CD4-positive, alpha-beta T cell treated with Interleukin-10 for 1 hour (primary cell): ENCODE measurements at places on chromosomes 4 and X.

DNA sequence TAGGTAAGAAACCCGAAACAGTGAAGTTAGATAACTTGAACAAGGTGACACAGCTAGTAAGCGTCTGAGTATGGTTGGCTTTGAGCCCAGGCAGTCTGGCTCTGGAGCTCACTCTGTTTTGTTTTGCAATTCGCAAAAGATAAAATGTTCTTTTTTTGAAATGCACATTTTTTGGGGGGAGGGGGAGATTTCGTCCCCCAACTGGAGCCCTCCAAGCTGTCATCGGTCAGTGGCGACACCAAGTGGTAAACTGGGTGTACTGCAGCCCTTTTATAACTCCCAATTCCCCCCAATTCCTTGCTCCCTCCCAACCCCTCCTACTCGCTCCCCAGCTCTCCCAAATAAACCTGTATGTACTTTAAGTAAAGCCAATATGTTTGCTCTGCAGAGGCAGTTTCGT lies 2.8 kb upstream of the CLCN5 start:
- peak; percentile 31 for DNase-seq

DNA sequence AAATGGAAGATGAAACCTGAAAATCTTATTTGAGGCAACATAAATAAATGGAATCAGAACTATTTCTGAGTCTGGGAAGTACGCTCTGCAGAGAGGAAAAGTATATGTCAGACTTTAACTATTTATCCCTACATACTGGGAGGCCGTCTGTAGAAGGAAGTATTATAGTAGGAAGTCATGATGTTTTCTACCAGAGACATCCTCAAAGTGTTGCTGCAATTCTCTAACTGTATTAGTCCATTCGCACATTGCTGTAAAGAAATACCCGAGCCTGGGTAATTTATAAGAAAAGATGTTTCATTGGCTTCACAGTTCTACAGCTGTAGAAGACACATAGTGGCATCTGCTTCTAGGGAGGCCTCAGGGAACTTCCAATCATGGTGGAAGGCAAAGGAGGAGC lies 88.7 kb upstream of the TBL1X start:
- DNase-seq, result no peak

- no peak for DNase-seq
Measured at GRCh38 chr4:92760433-92760832, 456.7 kb downstream of the GRID2 start.

DNA sequence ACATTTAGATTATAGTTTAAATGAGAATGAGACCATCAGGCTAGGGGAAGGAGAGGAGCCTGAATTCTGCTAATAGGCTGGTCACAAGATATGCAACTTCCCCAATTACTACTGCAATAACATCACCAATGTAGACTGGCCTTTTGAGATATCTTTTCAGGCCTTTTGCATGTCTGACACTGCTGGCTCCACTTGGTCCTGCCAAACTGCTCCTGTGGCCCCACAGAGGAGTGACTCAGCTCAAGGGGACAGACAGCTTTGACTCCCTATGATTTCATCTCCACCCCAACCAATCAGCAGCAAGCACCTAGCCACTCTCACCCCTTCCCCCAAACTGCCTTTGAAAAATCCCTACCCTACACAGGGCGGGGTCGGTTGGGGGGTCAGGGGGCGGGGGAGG lies 22.8 kb downstream of the GPRIN3 start:
- DNase-seq, result peak; percentile 64

DNA sequence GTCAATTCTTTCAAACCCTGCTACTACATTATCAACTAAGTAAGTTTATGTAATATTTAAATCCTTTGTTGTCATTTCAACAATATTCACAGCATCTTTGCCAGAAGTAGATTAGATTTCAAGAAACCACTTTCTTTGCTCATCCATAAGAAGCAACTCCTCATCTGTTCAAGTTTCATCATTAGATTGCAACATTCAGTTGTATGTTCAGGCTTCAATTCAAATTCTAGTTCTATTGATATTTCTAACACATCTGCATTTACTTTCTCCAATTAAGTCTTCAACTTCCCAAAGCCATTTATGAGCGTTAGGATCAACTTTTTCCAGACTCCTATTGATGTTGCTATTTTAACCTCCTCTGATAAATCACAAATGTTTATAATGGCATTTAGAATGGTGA lies 66.1 kb downstream of the BMP3 start:
- DNase-seq, result no peak

GRCh38 chrX:136021903-136022302 lies 36.7 kb downstream of the SLC9A6 start:
- DNase-seq, result no peak

DNA sequence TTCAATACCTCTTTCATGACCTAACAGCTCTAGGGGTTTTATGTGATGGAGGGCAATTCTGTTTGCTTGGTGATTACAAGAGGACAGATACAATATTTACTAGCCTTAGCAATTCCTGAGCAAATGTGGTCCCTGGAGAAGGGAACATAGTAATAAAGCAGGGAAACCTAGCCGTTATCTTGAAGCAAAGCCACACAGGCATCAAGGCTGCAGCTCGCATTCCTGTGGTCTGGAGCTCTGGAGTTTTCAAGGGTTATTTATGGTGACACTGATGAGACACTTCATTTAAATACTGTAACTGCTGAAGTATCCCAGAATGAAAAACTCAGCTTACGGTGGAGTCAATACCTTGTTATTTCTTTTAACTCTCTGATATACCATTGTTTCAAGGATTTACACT lies 66.8 kb downstream of the AFF2 start:
- DNase-seq, result no peak

DNA sequence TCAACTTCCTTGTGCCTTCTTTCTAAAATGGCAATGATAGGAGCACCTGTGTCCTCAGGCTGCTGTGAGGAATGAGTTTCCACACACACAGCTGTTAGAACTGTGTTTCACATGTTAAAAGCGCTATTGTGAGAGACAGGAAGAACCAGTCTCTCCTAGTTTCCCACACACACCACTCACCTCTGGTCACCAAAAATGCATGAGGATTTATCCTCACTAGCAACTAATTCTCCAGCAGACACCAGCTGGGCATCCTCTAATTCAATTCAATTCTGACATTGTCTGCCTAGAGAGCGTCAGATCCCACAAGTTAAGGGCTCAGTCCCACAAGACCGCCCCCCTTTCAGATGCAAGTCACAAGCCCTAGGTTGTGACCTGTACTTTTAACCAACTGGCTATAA lies 29.0 kb upstream of the SLC2A9 start:
- DNase-seq, result no peak

GRCh38 chr4:184575306-184575705 lies 73.9 kb downstream of the CASP3 start:
- no peak for DNase-seq

- no peak for DNase-seq
Measured at GRCh38 chr4:169246957-169247396, 23.8 kb downstream of the SH3RF1 start.

DNA sequence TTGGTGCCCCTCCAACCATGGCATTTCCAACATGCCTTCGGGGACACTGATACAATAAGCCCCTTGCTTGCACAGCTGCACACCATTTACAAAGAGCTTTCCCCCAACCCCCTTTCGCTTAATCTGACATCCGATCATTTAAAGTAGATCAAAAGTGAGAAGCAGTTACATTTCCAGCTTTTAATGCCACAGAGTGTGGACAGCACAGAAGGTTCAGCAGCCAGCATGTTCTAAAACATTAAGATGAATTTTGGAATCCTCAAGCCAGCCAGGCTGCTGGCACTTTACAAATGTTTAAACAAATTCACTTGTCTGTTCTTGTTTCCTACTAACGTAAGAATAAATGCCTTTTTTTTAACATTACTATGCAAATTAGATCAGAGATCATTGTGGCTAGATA lies 284.4 kb upstream of the LDB2 start:
- no peak for DNase-seq

DNA sequence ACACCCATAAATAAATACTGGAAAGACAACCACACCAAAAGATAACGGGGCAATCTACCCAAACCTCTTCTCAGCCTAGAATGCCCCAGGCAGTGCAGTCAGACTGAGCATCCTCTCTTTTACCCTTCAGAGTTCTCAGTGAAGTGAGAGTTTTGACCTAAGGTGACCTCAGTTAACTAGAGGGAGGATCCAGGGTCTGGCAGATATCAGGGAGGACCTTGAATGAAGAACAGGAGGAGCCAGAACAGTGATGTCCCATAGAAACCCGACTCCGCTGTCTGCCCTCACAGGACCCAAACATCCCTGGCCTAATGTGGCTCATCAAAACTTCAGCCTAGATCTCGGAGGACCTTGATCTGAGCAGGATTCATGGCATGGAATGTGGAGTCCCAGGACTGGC lies at the start of gene MAGEB3:
Gene MAGEB3 (plus strand): TSS at position 263 of the 400 bp plus-strand sequence. CDS start 5,268 bp downstream, outside the sequence.
- DNase-seq, result no peak

- DNase-seq, result no peak
Measured at GRCh38 chrX:71067089-71067488, 1.0 kb downstream of the SNX12 start.

GRCh38 chr4:26242451-26242850 lies 78.4 kb upstream of the RBPJ start:
- DNase-seq, result no peak

DNA sequence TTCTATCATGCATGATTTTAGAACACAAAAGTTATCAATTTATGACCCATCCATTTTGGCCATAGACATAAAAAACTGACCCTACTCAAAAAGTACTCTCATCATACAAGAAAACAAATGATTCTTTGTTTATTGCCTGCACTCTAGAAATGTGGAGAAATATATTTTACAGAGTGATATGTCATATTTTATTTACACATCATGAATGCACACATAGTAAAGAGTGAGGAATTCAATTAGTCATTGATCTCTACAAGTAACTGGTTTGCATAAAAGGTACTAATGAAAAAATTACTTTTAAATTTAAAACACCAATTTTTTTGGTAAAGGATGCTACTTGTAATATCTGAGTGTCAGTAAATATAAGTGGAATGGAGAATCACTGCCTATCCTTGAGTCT lies 242.5 kb upstream of the FAT4 start:
- DNase-seq, result no peak

GRCh38 chr4:89111833-89112563 lies 665 bp downstream of the TIGD2 start:
- peak; percentile 6 for DNase-seq

GRCh38 chr4:119082661-119083060 lies 53.0 kb upstream of the MYOZ2 start:
- no peak for DNase-seq

GRCh38 chr4:82223715-82224114 lies 150.1 kb downstream of the HNRNPD start:
- peak; percentile 37 for DNase-seq

- DNase-seq, result no peak
Measured at GRCh38 chrX:39985071-39985470, 112.7 kb downstream of the BCOR start.

DNA sequence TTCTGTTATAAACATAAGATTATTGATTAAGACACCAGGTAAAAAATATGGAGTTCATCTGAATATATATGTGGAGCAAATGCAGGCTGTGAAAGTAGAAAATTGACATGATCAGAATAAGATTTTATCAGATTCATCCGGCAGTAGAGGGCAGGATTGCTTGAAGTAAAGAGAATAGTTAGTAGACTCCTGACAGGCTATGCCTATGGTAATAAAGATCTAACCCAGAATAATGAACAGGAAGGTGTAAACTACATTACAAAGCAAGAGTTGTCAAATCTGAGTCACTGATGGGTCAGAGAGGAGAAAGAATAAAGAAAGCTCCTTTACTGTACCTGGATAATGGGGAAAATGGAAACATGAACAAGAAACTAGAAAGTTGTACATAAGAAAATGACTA lies 20.8 kb upstream of the TMEM184C start:
- no peak for DNase-seq

DNA sequence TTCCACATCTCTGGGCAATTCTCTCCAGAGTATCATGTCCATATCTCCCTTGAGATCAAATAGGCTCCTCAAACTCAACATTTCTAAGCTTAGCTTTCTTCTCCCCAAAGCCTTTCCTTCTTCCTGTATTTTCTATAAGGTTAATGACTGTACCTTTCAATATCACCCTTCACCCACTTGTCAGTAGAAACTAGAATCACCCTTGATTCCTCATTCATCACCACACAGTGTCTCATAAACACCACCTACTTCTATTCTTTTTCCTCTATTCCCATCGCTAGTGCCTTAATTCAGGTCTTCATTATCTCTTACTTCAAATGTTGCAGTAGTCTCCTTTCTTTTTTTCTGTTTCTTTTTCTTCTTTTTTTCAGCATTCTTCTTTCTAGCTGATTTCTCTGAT lies 28.3 kb upstream of the SMS start:
- DNase-seq, result no peak

GRCh38 chrX:115226929-115227328 lies 7.0 kb downstream of the LRCH2 start:
- DNase-seq, result no peak

- DNase-seq, result peak; percentile 30
Measured at GRCh38 chr4:80184825-80185756, 12.2 kb upstream of the PRDM8 start.

GRCh38 chr4:74038425-74039314 lies at the start of gene CXCL3:
Gene CXCL3, minus strand, starts transcription at chr4:74038689. Its CDS starts 78 bp downstream, at chr4:74038611.
- no peak for DNase-seq

DNA sequence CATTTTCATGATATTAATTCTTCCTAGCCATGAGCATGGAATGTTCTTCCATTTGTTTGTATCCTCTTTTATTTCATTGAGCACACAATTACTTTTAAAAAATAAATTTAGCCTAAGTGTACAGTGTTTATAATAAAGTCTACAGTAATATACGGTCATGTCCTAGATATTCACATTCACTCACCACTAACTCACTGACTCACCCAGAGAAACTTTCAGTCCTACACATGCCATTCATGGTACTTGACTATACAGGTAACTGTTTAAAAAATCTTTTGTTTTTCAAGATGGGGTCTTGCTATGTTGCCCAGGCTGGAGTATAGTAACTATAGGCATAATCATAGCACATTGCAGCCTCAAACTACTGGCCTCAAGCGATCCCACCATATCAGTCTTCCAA lies 348.1 kb downstream of the RAPGEF2 start:
- no peak for DNase-seq

DNA sequence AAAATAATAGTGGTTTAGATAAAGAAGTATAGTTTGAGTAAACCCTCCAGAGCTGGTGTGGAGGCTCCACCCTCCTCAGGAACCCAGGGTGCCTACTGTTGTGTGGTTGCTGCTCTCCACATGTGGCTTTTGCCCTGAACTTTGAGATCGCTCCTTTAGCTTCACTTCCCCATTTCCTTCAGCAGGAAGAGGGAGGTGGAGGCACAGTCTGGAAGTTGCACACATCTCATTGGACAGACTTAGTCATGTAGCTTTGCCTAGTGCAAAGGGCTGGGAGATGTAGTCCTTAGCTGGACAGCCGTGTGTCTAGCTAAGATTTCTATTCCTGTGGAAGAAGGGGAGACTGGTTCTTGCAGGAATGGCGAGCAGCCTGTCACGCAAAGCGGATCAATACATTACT lies 37.9 kb downstream of the RGS12 start:
- DNase-seq, result no peak
